ENCODE measurements at places on chromosomes 3 and 15.
A peak's percentile ranks its signal among the peaks of the same experiment; 100 is the strongest.

DNA sequence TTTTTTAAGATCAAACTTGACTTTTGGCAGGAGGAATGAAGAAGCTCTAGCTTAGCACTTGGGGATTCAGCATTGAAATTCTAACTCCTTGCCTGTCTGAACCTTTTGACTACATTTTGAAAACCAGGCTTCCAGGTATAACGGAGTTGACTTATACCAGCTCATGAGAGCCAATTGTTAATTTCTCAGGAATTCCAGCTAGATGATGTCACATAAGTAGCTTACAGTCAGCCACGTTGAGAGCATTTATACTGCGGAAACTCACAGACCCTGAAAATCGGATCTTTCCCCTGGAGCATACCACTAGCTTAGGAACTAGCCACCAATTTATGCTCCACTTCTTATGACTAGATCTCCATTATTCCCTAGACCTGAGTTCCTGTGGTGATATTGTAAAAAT, 321.4 kb upstream of the DPH6 start:
- DNase-seq = no peak

DNA sequence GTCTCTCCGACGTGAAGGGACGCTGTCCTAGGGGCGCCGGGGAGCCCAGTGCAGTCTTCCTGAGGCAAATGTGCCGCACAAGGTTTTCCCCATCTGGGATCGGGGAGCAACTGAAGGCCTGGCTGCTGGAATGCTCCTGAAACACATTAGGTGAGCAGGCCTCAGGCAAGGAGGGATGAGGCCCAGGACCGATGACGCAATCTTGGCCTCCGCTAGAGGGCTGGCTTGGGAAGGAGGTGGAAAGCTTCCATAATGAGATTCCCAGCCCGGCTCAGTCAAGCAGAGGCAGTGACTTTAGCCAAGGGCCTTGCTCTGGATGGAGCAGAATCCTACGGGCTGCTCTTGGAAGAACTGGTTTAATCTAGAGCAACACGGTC, 50.8 kb downstream of the CPN2 start:
- DNase-seq = no peak

GRCh38 chr3:71784914-71785531, at the start of gene PROK2:
Gene PROK2 (minus strand): TSS chr3:71785148. CDS start chr3:71785052, 96 bp downstream.
- DNase-seq = peak; percentile 25

DNA sequence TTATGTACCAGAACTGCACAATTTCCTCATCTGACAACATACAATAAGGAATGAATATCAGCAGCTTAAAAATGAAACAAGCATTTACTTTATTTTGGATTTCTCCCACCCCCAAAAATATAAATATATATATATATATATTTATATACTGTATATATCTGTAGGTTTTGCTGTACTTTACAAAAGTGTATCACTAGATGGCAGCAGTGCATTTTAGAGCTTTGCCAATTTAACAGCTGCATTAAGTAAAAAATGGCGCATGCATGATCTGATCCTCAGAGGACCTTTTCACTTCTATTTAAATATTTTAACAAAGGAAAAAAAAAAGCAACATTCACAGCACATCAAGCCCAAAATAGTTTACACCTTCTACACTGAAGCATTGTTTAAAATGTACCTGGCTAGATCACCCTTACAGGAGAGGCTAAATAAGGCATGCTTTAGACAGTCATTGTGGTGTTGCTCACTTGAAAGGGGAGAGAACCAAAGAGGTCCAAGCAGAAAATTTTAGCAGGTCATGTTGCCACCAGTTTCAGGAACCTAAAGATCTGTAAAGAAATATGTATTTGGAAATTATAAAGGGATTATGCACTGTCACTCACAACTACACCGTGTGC, 72.6 kb downstream of the NPTN start:
- DNase-seq = no peak

- DNase-seq = no peak
These were observed 4.1 kb downstream of the CISH start for GRCh38 chr3:50607271-50608091.

GRCh38 chr3:120263792-120264191, 21.2 kb downstream of the GPR156 start:
- no peak for DNase-seq

GRCh38 chr15:63497642-63498467, 6.5 kb upstream of the USP3 start:
- peak; percentile 87 for DNase-seq

GRCh38 chr3:76986876-76987474, 52.9 kb upstream of the ROBO2 start:
- no peak for DNase-seq

GRCh38 chr15:25424073-25424472, 14.8 kb downstream of the UBE3A start:
- no peak for DNase-seq

GRCh38 chr3:108461661-108462111, 48.7 kb downstream of the MYH15 start:
- no peak for DNase-seq

- DNase-seq = no peak
These were observed 45.9 kb upstream of the THUMPD3 start for GRCh38 chr3:9316881-9317361.

GRCh38 chr3:4862973-4863372, 116.3 kb upstream of the BHLHE40 start:
- no peak for DNase-seq

- no peak for DNase-seq
These were observed 36.8 kb downstream of the BTD start for GRCh38 chr3:15638193-15638890.

DNA sequence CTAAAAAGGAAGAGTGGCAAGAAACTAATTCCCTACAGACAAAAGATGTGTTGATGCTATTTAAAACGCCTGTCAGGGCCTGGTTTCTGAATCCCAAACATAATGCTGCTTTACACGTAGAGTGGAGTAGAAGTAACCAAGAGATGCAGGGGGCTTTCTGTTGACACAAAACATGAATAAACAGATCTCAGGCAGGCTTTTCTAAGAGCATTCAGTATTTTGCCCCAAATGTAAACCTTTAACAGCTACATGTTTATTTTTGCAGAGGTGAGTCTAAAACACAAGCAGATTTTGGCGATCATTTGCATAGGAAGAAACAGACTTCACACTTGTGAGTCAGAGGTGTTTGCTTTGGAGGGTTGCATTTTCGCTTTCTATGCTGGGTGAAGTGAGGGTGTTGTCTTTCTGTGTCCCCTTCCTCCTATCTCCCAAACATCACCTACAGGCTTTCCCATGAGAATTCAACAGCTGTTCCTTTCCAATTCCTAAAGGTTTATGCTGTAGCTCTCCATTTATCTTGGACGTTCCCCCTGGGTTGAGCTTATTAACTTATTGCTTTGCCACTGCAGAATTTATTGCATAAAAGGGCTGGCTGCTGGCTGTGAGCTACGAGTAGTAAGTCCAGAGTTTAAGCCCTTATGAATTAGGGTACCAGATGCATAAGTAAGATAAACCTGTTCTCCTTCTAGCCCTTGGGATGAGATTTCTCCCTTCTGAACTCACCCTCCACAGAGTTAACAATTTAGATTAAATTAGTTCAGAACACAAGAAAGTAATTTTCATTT, 156.7 kb downstream of the DIPK2A start:
- no peak for DNase-seq

DNA sequence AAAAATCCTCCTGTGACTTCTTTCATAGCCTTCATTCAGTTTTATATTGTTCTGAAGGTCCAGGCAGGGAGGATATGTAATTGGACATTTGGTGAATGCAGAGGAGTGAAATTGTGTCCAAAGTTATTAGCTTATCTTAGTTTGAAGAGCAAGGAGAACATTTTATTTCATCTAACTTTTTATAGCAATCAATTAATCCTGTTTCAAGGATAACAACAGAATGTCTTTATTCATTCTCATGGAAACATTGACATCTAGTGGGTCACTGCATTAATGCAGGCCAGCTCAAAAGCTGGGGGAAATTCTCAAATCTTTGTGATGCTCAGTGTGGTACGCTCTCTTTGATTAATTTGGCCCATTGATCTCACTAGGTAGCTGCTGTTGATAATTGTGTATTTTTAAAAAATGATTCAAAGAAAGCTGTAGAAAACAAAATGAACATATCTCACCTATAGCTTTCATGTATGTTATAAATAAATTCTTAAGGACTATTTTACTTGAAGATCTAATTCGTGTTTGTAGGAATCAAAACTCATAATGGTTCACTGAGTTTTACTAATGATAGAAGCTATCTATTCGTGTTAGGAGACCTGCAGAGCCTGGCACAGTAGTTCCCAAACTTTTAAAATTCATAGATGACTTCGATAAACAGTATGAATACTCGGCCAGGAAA, 150.8 kb upstream of the KCNMB2 start:
- DNase-seq = no peak

DNA sequence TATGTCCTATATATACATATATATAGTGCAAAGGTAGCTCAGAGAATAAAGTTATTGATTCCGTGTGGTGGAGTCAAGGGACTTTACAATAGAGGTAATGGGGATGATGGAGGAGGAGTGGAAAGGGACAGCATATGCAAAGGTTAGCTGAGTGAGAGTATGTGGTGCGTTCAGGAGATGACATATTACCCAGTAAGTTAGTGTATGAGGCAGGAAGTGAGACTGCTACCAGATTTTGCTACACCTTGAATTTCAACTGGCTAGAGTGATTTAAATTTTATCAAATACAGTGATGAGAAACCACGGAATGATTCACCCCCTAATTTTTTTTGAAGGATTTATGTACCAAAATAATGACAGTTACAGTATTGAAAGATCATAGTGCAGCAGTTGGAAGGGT, 2.8 kb downstream of the ACTL6A start:
- no peak for DNase-seq

GRCh38 chr3:10395196-10395595, 74.3 kb upstream of the SEC13 start:
- DNase-seq = no peak

GRCh38 chr15:53627279-53627678, 132.2 kb downstream of the WDR72 start:
- no peak for DNase-seq

DNA sequence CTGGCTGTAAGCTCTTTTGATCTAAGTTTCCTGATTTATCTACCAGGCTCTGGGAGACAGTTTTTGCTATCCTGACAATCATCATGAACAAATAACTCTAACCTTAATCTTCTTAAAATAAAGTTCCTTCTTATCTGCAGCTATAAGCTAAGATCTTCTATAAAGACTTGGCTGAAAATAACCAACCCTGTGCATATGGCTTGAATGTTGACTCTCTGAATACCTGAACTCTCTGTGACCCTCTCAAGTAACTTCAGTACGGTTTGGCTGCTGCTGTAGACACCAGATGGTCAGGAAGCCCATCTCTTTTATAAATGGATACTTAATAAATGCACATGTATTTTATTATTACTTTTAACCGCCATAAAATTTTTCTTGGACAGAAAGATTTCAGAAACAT, 412.4 kb upstream of the CBLB start:
- no peak for DNase-seq

DNA sequence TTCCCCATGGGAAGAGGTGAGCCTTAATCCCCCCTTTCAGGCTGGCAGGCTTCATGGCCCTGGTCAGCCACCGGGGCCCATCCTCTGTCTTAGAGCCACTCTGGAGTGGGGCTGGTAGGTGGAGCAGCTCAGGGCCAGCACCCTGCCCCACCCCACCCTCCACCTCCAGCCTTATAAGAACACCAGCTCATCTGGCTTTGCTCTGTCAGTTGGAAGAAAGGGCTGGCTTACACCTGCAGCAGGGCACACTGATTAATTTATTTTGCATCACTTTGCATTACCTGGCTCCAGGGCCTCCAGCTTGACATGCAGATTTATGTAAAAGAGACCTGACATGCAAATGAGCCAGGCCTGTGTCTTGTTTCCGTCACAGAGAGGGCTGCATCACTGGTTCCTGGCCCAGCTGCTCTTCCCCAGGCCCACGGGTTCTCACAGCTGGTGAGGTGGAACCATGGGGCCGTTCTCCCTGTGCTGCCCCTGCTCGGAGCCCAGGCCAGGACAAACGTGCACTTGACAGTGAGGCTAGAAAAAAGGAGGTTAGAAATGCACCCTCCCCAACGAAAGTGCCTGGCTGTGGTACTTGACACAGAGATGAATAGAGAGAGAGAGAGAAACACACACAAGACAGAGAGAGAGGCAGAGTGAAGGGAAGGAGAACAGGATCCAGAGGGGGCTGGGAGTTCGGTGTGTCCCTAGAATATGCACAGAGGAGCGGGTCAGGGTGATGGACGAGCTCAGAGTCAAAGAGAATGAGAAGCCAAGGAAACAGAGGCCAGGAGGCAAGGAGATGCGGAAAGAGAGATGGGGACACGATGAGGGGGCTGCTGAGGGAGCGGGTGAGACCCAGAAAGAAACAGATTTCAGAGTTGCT, 44.5 kb upstream of the MAGEF1 start:
- no peak for DNase-seq

- no peak for DNase-seq
These were observed 917.1 kb downstream of the PLOD2 start for GRCh38 chr3:145243875-145244274.

DNA sequence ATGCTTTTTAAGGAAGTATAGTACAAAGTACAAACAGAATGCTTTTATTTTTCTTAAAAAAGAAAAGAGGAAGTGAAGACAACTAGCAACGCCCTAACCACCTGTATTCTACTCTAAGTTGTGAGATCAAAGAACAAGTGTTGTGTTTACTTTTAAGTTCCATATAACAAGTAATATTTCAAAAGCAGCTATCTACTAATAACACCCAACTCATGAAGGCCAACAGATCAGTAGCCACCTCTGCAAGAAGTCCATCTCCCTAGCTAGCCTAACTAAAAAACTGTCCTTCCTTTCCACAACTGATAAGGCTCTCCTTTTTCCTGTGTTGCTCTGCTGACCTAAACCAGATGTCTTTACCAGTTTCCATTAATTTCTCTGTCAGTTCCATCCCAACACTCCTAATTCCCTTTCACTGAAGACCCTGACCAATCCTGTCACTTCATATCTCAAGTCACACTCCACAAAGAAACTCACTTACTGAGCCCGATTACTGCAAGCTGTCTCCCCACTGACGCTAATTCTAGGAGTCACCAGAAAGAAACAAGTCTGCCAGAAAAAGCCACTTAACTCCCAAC, 26.9 kb downstream of the PHC3 start:
- peak; percentile 65 for DNase-seq

DNA sequence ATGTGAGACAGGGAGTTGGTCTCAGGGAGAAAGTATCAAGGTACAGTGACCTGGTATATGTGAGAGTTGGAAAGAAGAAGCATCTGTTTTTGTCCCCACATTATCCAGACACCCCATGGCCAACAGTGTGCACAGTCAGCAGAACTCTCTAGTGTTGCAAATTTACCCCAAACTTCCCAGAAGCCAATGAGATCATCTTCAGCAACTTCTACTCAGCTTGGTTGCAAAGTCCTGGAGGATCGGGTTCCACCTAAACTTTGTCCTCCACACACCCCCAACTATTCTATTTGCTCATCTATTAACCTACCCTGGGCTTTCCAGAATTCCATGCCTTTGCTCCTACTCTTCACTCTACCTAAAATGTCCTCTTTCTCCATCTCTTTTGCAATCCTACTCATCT, 15.7 kb downstream of the RBSN start:
- no peak for DNase-seq

GRCh38 chr15:48466820-48467219, 135.6 kb downstream of the DUT start:
- DNase-seq = no peak

Measured in bone marrow (tissue), 2 donors.